ENCODE measurements at places on chromosomes 3 and 15.

GRCh38 chr3:32934150-32934742, 17.2 kb upstream of the CCR4 start:
- no peak for DNase-seq

DNA sequence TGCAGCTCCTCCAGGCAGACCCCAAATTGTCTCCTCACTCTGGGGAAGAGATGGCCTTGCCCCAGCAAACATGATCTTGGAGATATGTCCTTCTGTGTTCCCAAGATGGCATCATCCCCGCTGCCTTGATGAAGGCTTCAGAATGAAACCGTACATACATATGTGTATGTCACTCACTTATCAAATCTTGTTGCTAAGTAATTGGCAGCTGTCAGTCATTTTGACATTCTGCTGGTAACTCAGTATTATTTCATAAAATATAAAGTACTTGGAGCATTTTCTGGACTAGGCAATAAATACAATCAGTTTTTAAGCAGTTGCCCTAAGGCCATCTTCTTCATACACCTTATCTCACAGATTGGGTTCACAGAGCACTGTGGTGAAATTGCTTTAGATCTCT, 62.4 kb downstream of the ARNT2 start:
- no peak for DNase-seq

DNA sequence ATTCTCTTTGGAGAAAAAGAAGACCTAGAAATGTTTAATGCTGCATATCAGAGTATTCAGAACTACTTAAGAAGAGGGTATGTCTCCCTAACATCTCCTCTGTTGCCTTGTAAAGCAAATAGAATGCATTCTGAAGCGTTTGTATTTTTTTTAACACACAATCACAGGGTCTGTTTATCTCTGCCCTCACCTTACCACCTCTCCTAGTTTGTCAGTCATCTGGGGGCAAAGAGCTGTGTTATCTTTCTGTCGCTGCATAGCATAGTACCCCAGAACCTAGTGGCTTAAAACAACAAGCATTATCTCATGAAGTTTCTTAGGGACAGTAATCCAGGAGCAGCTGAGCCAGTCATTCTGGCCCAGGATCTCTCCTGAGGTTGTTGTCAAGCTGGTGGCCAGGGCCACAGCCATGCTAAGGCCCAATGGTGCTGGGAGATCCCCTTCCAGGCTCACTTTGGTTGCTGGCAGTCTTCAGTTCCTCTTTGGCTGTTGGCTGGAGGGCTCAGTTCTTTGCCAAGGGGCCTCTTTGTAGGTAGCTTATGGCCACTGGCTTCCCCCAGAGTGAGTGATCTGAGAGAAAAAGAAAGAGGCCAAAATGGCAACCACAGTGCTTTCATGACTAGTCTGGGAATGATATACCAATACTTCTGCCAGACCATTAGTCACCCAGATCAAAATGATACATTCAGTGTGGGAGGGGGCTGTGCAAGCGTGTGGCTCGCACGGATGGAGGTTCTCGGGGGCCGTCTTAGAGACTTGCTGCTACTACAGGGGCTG, 17.8 kb downstream of the EDEM1 start:
- DNase-seq = no peak

DNA sequence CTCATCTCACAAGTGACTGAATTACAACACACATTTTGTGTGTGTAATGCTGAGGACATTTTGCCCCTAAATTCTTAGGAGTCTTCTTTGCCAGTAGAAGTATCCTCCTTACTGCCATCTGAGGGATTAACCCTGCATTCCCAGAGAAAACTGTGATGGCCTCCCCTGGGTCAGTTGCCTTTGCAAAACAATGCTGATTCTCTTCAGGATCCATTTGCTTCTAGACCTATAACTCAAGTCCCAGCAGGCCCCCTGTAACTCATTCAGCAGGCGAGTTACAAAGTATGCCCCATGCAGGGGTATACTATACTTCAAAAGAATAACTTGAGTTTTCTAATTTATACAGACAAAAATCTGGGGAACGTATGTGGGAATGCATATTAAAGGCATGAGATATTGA, 6.6 kb upstream of the MCF2L2 start:
- DNase-seq = no peak

- no peak for DNase-seq
These were observed 65.9 kb upstream of the IGSF10 start for GRCh38 chr3:151526757-151527156.

DNA sequence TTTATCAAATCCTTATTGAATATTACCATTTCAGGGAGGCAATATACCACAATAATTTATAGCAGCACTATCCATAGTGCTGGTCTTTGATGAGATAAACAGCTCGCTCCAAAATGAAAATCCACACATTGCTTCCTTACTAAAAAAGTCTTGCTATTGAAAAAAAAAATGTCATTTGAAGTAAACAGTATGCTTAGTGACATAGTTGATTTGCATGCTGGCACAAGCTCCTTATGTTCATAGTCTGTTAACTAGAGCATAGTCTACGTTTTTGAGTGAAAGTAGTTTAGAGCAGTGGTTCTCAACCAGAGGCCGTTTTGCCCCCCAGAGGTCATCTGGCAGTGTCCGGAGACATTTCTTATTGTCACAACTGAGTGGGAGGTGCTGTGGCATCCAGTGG, 249.4 kb upstream of the PDZRN3 start:
- no peak for DNase-seq

DNA sequence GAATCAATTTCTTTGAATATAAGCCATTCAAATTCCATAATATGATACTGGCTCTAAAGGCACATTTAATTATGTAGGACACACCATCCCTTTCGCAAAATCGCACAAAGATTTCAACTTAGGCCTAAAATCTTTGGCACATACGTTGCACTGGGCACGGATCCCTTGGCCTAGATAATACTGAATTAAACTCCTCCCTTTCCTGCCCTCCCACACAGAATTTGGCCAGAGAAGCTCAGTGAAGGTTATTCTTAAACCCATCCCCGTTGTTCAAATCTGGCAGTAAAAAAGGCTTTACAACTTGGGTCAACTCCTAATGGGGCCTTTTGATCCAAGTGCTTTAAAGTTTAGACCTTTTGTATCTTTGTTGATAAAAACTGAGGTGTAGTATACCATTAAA, 247.2 kb downstream of the PTPRG start:
- DNase-seq = no peak

GRCh38 chr15:63987796-63988378, 58.4 kb downstream of the DAPK2 start:
- no peak for DNase-seq

DNA sequence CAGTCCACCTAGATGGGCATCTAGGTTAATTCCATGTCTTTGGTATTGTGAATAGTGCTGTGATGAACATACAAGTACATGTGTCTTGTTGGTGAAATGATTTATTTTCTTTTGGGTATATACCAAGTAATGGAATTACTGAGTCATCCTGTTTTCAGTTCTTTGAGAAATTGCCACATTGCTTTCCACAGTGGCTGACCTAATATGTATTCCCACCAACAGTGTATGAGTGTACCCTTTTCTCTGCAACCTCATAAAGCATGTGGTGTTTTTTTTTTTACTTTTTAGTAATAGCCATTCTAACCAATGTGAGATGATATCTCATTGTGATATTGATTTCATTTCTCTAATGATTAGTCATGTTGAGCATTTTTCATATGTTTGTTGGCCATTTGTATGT, 86.0 kb upstream of the NDN start:
- no peak for DNase-seq

DNA sequence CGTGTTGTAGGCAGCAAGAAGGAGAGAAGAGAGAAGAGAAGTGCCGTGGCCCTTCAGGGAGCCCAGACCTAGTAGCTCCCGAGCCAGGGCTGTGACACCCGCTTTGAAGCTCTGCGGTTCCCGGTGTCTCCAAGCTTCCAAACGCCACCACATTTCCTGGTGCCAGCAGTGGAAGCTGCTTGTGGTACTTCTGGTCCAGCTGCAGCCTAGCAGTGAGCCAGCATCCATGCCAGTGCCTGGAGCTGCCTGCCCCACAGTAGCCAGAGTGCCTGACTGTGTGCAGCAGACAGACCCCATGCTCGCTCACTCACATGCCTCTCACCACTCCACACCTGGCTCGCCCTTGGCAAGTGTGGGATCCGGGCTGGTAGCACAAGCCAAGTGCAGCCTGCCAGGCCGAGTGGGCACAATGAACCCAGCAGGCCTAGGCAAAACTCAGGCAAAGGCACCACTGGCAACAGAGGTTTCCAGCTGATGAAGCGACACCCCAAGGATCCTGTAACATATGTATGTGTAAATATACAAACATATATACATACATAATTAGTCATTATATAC, 85.8 kb downstream of the SERPINI1 start:
- no peak for DNase-seq

DNA sequence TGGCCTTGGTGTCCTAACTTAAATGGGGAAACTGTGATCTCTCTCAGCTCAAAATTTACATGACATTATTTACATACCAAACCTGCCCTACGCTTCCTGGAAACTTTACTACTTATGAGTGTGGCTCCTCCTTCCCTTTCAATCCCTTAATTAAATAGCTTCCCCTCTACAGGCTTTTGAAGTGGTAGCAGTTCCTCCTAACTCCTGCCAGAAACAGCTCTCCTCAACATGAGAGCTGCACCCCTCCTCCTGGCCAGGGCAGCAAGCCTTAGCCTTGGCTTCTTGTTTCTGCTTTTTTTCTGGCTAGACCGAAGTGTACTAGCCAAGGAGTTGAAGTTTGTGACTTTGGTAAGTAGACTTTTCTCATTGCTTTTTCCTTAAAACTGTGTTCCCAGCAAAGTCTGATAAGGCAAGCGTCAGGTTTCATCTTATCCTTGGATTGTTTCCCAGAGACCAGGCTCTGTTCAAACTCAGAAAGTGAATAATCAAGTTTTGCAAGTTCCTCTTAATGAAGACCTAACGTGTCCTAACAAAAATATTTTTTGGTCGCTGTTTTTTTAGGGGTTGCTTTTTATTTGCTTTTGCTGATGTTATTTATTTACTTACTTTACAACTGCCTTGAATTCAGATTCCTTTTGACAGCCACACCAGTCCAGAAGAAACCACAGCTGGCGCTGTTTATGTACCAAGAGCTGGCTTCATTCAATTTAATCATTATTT, at the start of gene ACP3:
Gene ACP3 (plus strand): TSS at position 179 of the 720 bp plus-strand sequence. CDS start 50 bp downstream, at position 229.
- peak; percentile 52 for DNase-seq

DNA sequence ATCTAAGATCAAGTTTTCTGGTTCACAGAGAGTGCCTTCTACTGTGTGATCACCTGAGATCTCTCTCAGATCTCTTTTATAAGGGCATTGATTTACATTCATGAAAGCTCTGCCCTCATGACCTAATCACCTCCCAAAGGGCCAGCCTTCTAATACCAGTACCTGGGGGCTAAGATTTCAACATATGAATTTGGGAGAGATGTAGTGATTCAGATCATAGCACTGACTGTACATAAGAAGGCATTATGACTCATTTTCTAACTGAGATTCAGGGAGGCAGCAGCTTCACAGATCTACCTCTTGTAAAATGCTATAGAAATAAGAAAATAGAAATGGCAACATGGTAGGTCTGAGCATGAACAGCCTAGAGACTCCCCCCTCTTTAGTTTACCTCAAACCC, 39.6 kb downstream of the VGLL3 start:
- DNase-seq = no peak

DNA sequence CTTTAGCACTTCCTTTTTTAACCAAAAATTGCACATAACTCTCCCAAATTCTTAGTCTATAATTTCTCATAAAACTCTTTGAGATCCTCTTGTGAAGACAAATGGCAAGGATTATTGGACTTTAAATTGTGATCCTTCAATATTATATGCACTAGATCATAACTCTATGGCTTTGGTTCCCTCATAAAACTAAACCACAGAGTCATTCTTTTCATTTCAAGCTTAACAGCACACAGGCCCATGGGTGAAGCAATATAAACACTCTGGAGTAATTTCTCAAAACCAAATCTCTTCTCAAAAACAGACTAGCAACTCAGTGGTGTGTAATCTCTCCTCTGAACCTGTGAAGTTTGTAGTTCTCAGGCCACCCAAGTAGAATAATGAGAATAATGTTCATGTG, 171.0 kb upstream of the NECTIN3 start:
- DNase-seq = no peak

DNA sequence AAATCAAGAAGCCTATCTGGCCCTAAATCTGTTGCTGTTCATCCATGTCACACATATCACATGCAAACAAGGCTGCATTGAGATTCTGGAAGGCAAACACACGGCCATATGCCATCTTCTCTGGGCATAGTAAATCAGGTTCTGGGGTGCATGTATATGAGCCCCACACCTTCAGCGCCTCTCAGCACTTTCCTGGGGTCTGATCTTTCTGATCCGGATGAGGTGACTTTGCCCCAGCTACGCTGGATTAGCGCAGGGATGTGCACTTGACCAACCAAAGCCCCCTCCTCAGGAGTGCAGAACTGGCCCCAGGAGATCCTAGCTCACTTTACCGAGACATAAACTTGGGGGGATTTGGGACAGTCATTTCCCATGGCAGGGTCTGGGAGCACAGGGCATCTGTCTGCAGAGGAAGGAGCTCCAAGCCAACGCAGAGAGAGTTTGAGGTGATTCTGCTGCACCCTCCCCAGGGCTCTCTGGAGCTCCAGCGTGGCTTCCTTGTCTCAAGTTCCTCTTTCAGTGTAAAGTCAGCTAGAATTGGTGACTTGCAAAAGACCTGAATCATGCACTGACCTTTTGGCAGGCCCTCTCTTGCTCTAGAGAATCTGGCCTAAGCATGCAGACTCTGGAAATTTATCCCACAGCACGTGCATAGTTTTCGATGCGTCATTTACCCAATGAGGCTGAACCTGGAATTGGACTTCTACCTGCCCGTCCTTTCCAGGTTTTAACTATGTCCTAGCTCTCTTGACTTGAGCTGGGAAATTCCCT, 63.5 kb upstream of the KLF13 start:
- DNase-seq = no peak

GRCh38 chr15:29795610-29796009, 26.7 kb downstream of the TJP1 start:
- DNase-seq = no peak

DNA sequence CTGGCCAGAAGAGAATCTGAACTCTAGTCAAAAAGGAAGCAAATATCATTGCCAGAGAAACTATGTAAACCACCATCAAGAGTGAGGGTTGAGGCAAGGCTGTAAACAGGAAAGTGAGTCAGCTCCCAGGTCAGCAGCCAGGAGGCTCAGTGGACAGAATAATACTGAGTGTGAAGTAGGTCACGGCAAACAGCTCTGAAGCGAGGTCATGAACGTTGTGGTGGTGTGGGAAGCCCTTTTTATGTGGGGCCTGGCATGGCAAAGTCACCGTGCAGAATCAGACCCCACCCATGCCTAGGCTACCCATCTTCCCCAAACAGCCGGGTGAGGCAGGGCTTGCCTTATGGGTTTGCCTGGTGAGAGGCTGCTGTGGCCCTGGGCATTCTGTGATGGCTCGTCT, 43.9 kb downstream of the THBS1 start:
- DNase-seq = no peak

DNA sequence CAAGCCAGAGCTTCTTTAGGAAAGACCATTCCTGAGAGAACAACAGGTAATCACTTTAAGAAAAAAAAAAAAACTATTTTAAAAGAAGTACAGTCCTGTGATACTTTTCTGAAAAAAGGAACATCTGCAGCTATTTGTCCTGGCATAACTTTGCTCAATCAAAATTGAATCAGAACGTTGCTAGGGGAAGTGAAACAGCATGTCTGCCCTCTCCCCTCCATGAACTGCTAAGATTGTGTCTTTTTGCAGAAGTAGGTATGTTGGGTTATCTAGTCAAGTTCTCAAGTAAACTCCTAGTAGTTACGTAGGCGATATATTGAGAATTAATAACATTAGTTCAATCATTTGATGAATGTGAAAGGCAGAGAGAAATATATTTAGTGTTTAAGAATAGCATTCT, 1013.3 kb downstream of the TUSC7 start:
- DNase-seq = no peak

Measured in NCI-H1417 (cell line).